GM03348 (cell line): ENCODE measurements at places on chromosomes 1 and 21.
A peak's percentile ranks its signal among the peaks of the same experiment; 100 is the strongest.

DNA sequence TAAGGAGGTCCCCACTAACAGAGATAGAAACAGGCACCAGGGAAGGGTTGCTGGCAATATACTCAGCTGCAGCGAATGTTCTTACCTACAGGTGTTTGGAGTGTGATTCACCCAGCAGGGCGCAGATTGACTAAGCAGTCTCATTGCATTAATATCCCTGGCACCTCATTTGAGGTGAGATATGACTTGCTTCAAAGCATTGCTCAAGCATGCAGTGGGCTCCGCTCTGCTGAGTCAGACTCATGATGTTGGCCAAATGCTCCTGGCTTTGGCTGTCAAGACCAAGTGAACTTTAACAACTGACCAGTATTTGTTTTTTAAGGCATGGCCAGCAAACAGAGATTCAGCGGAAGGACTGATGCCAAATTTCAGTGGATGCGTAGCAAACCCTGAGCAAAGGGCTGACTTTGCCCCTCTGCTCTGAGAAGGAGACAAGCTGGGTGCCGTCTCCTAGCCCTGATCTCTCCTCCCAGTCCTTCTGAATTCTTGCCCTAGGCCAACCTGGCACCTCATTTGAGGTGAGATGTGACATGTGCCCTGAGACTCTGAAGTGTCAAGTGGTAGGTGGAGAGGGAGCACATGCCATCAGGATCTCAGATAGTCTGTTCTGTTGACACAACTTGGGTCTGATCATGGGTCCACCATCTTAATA lies 187.1 kb upstream of the COA6 start:
- no peak for DNase-seq

GRCh38 chr21:19343711-19344110 lies 940.1 kb upstream of the TMPRSS15 start:
- no peak for DNase-seq

GRCh38 chr1:43317817-43318471 lies 17.2 kb downstream of the TIE1 start:
- DNase-seq = no peak

DNA sequence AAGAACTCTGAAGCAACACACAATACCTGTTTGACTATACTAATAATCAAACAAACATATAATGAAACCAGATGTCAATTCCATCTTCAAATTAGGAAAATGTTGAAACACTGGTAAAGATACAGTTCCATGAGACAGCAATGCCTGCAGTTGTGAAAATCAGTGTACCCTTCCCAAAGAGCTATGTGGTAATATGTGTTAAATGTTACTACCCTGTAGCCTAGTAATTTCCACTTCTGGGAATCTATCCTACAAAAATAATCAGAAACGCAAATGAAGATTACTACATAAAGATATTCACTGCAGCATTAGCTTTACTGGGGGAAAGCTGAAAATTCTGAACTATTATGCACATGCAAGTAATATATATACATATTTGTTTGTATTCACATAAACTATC lies 16.9 kb downstream of the GLIS1 start:
- DNase-seq = no peak

DNA sequence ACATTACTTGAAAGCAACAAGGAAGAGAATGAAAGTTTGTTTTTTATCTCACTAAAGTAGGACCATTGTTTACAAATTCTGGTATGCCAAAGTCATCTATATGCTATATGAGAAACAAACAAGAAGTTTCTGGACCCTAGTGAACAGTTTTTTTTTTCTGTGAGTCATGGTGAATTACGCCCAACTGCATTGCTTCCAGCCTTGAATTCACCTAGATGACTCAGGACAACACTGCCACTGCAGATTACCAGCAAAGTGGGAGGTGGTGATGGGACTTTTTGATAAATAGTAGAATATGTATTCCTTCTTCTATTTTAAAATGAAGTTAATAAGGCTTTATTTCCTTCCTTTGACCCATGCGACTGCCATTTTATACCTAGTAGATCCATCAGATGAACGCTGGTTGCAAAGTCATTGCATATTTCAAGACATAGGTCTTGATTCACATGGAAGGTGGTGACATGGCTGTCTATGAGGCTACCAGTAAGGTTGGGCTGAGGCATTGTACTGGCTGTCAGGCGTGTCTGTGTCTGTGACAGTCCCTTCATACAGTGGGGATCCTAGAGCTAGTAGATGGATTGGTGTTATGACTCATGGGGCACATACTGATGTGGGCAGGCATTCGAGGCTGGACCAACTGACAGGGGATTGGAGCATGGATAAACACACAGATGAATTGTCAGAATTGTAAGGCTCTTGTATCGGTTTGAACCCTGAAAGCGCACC lies 49.1 kb upstream of the APOBEC4 start:
- no peak for DNase-seq

DNA sequence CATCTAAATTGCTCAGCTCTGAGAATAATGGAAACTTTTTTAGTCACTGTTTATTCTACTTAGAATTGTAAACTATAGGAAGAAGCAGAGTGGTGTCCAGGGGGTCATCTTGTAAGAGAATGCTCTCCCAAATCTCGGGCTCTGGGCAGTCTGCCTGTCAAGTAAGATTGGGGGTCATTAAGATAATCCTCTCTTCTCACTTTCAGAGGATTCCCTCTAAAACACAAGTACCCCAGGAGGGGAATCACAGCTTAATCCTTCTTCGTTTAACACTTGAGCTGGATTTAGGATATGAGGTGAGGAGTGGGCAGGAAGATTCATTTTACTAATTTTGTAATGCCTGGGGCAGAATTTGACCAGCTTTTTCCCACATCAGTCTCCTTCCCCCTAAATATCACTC lies 81.2 kb downstream of the RPS6KA1 start:
- DNase-seq = no peak

GRCh38 chr1:157170677-157171515 lies 32.7 kb upstream of the ETV3 start:
- peak; percentile 33 for DNase-seq

- no peak for DNase-seq
These were observed 49.4 kb downstream of the DYRK1A start for GRCh38 chr21:37415939-37416338.

- DNase-seq = no peak
These were observed 13.1 kb downstream of the SDC3 start for GRCh38 chr1:30895382-30895943.

DNA sequence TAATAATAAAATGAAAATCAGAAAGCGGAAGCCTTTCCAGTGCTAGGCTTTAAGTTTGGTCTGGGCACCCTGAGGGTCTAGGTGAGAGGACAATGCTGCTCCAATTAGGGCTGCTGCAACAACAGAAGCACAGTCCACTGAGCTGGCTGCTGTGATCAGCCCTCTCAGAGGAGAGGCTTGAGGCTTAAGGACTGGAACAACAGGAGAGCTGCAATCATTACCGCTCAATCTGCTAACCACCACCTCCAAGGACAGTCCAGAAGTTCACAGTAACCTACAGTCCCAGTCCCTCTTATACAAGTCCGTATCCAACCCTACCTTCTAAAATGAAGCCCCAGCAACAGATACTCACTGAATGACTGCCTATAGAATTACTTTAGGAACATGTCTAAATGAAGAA lies 62.1 kb downstream of the USP24 start:
- DNase-seq = no peak

- DNase-seq = no peak
These were observed 193.1 kb upstream of the UBE2U start for GRCh38 chr1:64010316-64010715.

DNA sequence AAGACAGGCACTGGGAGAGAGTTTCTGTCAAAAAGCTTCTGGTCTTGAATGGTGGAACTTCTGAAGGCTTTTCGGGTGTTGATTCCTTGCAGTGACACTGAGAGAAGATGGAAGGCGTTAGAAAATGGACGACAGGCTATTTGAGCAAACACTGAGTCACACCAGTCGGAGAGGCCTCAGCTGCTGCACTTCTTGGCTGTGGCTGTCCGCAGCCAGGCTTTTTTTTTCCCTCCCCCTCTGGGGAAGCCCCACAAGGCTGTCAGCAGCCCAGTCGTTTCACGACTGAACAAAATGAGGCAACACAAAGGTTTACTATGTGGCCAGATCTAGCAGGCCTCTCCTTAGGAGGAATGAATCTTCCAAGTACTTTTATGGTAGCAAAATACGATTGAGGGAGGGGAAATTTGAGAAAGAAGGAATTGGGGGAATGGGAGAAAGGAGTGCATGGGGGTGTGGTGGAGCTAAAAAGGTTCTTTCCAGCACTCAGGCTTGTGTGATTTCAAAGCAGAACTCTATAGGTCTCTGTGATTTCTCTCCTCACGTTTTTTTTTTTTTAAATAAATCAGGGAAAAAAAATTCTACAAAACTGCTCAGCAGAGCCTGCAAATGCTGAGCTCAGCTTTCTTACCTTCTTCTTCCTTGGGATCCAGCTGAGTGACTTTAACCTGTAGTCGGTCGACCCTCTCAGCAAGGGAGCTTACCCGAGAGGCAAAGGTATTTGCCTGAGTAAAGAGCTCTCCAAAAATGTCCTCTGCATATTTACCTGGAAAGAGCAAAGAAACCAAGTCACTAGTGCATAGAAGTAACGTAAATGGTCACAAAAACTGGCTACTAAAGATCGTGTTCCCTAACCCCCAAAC lies 26.1 kb downstream of the GPR3 start:
- peak; percentile 92 for DNase-seq

GRCh38 chr1:59827055-59827643 lies 12.4 kb downstream of the HOOK1 start:
- DNase-seq = no peak
